ENCODE measurements at places on chromosomes 1 and 21.

GRCh38 chr1:89708751-89709375, 75.9 kb downstream of the LRRC8C start:
- no peaks in the 10 kb centered on the region for H3K27me3 ChIP-seq
- peaks cover 6% of the 10 kb centered on the region for H3K36me3 ChIP-seq
- H3K4me3 ChIP-seq: no peak overlapping the region
- H3K4me1 ChIP-seq: peaks cover 21% of the 10 kb centered on the region
- DNase-seq: no peak

GRCh38 chr1:201690528-201690927, 138.4 kb upstream of the IPO9 start:
- no peak overlapping the region for H3K4me3 ChIP-seq
- peaks cover 13% of the 10 kb centered on the region for H3K27me3 ChIP-seq
- DNase-seq: no peak
- no peaks in the 10 kb centered on the region for H3K36me3 ChIP-seq
- H3K27ac ChIP-seq: no peak overlapping the region

GRCh38 chr21:30306884-30307283, 13.2 kb downstream of the KRTAP26-1 start:
- no peaks in the 10 kb centered on the region for H3K36me3 ChIP-seq
- no peaks in the 10 kb centered on the region for H3K27me3 ChIP-seq
- H3K4me3 ChIP-seq: no peak overlapping the region
- no peak overlapping the region for H3K27ac ChIP-seq
- no peak for DNase-seq
- H3K4me1 ChIP-seq: no peaks in the 10 kb centered on the region

DNA sequence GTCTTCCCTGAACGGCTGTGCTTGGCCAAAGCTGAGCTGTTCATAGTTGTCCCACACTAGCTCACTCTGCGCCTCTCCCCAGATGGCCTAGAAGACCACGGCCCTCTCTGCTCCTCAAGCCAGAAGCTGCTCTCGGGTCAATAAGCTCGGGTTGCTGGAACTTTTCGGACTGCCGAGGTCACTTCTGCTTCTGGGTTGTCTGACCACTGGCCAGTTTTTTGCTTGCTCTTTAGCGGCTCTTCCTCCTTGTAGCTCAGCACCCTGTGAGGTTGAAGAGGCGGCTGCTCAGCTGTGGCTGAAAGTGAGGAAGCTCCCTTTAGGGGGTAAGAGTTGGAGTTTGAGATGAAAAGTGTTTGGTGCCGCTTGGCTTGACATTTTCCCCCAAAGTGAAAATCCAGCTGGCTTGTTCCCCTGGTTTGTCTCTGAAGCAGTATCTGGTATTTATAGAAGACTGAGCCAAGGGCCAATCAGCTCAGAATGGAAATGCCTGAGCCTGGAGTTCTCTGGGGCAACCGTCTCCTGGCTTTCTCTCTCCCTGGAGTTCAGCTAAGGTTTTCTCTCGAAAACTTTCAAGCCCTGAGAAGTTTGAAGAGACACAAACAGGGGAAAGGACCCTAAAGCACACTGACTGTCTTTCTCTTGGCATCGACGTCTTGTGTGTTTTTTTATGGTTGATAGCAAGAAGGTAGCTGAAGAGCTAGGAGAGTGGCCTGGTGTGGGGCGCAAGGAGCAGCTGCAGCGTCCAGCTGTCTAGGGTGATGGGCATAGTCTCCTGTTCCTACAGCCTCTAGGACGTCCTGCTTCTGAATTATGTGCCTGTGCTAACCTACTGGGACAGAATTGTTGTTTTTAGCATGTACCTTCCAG, 72.0 kb downstream of the SYT6 start:
- no peaks in the 10 kb centered on the region for H3K36me3 ChIP-seq
- H3K4me1 ChIP-seq: no peaks in the 10 kb centered on the region
- no peak overlapping the region for H3K27ac ChIP-seq
- peaks cover 7% of the 10 kb centered on the region for H3K27me3 ChIP-seq

DNA sequence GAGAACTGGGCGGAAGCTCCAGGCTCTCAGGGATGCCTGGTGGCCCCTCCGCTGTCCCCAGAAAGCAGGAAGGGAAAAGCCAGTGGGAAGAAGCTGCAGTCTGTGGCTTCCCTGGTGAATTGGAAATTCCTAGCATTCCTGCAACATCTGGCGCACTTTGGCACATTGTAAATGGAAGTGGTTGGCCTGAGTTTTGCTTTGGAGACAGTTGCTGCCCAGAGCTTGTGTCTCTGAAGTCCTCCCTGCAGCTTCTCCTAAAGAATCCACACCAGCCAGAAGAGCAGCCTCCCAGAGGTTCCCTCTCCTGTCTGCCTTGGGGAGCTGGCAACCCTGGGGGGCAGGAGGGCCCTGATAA, 48.2 kb downstream of the ARHGEF10L start:
- H3K27ac ChIP-seq: no peak overlapping the region
- H3K36me3 ChIP-seq: no peaks in the 10 kb centered on the region
- DNase-seq: no peak

DNA sequence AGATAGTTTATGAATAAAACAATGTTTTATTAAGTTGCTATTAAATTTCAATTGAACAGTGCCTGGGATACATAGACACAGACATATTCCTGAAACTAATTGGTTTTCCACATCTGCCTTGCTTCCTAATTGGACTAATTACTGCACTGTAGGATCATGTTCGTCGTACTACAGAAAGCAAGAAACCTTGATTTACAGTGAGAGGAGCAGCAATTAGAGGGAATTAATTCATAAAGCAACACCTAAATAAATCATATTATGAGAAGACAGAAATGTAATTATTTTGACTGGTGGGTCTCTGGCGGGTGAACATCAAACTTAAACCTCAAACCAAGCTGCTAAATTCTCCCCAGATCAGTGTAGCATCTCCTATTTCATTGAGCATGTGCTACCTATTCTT, 124.6 kb upstream of the CAMK1G start:
- no peak overlapping the region for H3K4me3 ChIP-seq
- DNase-seq: no peak
- H3K27me3 ChIP-seq: peaks cover 10% of the 10 kb centered on the region

DNA sequence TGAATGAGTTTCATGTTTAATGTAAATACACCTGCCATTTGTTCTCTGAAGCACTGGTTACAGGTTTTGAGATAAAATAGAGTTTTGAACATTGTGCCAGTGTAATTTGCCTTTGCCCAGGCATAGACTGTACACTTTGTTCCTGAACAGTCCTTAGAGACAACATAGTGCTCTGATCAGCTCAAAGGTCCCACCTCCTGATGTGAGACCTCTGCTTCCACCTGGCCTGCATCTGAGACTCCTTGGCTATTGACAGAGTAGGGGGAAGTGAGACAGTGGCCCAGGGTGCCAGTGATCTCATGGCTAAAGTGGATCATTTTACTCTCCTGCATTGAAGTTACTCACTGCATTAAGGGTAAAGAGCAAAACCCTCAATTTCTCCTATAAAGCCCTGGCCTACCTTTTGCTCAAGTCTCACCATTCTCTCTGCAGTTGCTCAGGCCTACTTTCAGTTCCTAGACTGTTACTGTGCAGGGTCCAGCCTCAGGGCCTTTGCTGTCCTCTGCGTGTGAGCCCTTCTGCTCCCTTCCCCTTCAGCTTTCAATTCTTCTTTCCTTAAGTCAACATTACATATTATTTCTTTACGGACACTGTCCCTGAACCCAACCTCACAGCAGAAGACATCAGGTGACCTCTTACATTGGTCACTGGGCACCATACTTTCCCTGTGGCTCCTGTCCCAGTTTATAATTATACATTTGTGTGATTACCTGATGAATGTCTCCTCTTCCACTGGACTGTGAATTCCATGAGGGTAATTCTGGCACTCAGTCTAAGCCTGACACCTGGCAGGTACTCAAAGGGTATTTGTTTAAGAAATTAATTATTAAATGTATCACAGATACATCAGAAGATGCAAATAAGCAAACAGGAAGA, 142.9 kb downstream of the ROR1 start:
- no peaks in the 10 kb centered on the region for H3K36me3 ChIP-seq
- no peak for DNase-seq
- H3K4me3 ChIP-seq: no peak overlapping the region
- H3K27ac ChIP-seq: peak overlapping the region; percentile 35
- H3K4me1 ChIP-seq: peaks cover 5% of the 10 kb centered on the region
- H3K27me3 ChIP-seq: peaks cover 19% of the 10 kb centered on the region

DNA sequence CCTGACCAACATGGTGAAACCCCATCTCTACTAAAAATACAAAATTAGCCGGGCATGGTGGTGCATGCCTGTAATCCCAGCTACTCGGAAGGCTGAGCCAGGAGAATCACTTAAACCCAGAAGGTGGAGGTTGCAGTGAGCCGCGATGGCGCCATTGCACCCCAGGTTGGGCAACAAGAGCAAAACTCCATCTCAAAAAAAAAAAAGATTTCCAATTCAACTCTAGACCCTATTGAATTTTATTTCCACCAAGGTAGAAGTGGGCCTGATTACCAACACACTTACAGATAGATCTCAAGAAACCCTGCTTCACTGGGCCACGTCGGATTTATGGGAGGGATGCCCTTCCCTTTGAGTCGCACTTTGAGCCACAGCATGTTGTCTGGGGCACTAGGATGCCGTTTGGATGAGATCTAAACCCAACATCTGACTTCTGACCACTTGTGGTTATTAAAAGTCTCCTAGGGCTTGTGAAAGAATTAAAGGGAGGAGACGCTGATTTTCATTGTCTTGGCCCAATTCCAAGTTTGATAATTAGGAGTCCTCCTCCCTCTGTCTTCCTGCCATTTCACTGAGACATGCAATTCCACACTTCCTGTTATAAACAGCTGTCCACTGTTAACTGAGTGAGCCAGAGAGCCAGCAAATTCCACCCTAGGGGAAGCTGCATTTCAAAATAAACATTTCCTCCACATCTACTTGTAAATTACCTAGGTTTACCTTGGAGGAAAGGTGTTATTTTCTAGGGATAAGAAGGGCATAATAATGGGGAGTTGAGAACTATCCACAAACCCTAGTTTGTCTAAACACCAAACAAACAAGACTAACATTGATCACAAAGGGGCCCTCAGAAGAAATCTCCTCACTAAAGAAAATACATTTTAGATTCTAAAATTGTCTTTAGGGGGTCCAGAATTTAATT, 5.2 kb upstream of the RERE start:
- no peak overlapping the region for H3K4me3 ChIP-seq
- no peaks in the 10 kb centered on the region for H3K27me3 ChIP-seq
- peaks cover 10% of the 10 kb centered on the region for H3K4me1 ChIP-seq
- DNase-seq: no peak
- no peaks in the 10 kb centered on the region for H3K36me3 ChIP-seq

- no peaks in the 10 kb centered on the region for H3K36me3 ChIP-seq
- H3K4me1 ChIP-seq: no peaks in the 10 kb centered on the region
- DNase-seq: no peak
- no peaks in the 10 kb centered on the region for H3K27me3 ChIP-seq
These were observed 384.5 kb downstream of the LMX1A start for GRCh38 chr1:164971921-164972415.

GRCh38 chr1:19199969-19200604, 10.0 kb downstream of the UBR4 start:
- H3K4me3 ChIP-seq: no peak overlapping the region
- peaks cover 20% of the 10 kb centered on the region for H3K36me3 ChIP-seq
- no peak overlapping the region for H3K27ac ChIP-seq
- no peaks in the 10 kb centered on the region for H3K27me3 ChIP-seq

GRCh38 chr1:64948216-64948615, 18.1 kb downstream of the JAK1 start:
- no peaks in the 10 kb centered on the region for H3K36me3 ChIP-seq
- H3K4me1 ChIP-seq: peaks cover 88% of the 10 kb centered on the region
- no peak for DNase-seq
- H3K4me3 ChIP-seq: no peak overlapping the region
- no peaks in the 10 kb centered on the region for H3K27me3 ChIP-seq

DNA sequence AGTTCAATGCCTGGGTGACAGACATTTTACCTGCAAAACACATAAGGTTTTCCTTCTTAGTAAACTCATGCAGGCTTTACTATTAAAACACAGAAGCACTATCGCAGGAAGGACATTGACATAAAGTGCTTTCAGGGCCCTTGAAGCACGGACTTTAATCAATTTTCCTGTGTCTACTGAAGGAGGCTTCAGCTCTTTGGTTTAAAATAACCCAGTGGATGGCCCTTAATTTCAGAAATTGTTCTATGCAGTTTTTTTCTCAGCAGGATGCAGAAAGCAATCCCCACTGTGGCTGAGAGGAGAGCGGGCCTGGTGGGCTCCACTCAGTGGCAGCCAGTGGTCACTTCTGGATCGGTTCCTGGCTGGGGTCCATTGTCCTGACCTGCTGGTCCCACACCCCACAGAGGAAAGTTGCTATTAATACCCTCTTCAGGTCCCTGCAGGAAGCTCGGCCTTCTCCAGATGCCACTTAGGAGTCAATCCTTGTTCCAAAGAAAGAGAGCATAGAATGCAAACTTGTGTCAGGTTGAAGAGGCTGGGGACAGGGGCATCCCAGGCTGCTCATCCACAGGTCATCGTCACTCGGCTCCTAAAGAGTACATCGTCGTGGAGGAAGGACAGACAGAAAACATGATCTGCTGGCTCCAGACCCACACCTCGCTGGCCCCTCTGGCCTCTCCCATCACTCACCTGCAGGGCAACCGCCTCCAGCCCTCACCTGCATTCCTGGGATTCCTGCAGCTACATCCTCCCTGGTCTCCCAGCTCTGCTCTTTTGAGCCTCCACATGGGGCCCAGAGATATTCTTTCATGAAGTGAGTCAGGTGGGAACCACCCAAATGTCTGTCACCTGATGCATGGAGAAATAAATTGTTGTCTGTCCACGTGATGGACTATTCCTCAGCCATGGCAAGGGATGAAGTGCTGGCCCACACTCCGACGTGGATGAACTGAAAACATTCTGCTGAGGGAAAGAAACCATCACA, 153.1 kb downstream of the PSMG1 start:
- H3K4me1 ChIP-seq: no peaks in the 10 kb centered on the region
- peaks cover 8% of the 10 kb centered on the region for H3K36me3 ChIP-seq
- H3K27me3 ChIP-seq: peaks cover 2% of the 10 kb centered on the region
- no peak overlapping the region for H3K4me3 ChIP-seq
- DNase-seq: no peak
- no peak overlapping the region for H3K27ac ChIP-seq

DNA sequence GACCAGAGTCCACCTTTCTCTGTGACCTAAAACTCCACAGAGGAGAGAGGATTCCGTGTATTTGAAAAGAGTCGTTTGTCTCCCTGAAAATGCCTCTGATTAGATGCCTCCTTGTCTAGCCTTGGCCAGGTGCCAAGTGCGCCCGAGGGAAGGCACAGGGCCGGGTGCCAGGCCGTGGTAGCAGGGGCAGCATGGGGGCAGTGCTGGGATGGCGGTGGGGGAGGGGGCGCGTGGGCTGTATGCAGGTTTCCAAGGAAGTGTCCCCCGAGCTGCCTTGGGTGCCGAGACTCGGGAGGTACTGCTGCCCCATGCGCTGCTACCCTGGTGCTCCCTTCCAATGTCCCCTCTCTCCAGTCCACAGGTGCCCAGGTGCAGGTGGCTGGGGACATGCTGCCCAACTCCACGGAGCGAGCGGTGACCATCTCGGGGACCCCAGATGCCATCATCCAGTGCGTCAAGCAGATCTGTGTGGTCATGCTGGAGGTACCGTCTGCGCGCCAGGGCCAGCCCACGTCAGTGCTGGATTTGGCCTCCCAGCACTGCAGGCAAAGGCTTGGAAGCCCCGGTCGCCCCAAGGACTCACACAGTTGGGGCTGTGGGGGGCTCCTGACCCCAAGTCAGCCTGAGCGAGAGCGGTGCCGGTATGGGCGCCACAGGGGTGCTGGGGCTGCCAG, 70.9 kb upstream of the COL6A1 start:
- no peak overlapping the region for H3K4me3 ChIP-seq
- DNase-seq: no peak
- no peaks in the 10 kb centered on the region for H3K36me3 ChIP-seq
- H3K4me1 ChIP-seq: no peaks in the 10 kb centered on the region
- H3K27ac ChIP-seq: no peak overlapping the region

All from naive B cell (primary cell).